Large intestine (tissue), 12 donors: ENCODE measurements at places on chromosomes 4 and X. TPM values are rescaled to one million over a fixed set of nuclear protein-coding genes. Genes with fewer than 3 reads are reported as not detected.

DNA sequence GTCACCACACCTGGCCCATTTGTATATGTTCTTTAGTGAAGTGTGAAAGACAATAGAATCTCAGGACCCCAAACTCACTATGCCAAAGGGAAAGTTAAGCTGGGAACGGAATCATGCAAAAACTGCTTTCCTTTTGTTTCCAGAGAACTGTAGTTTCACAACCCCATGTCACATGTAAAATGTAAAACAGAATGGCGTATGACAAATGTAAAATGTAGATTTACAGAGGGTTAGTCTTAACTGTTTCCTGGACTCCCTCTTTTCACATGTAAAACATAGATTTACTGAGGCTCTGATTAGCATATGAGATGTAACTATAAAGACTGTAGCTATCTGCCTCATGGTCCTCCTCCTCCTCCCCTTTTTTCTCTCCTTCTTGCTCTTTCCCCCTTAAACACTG is 66.3 kb downstream of the ABLIM2 start:
- no peak for DNase-seq
- no peak overlapping the region for H3K4me3 ChIP-seq
- no peak overlapping the region for H3K27ac ChIP-seq
- no peaks in the 10 kb centered on the region for H3K4me1 ChIP-seq
- no peaks in the 10 kb centered on the region for H3K36me3 ChIP-seq

GRCh38 chr4:18734405-18734804 is 712.9 kb upstream of the LCORL start:
- no peak overlapping the region for H3K4me3 ChIP-seq
- no peaks in the 10 kb centered on the region for H3K36me3 ChIP-seq
- H3K4me1 ChIP-seq = no peaks in the 10 kb centered on the region
- DNase-seq = no peak
- no peak overlapping the region for H3K27ac ChIP-seq

MAGEA10 gene
- 0.06 TPM for polyA plus RNA-seq

SYN1 gene
- polyA plus RNA-seq = 5.7 TPM

CT47A7 gene
- polyA plus RNA-seq = not detected

- no peaks in the 10 kb centered on the region for H3K36me3 ChIP-seq
- no peak for DNase-seq
- no peak overlapping the region for H3K4me3 ChIP-seq
- no peaks in the 10 kb centered on the region for H3K27me3 ChIP-seq
These were observed 298.8 kb downstream of the TEX13A start for GRCh38 chrX:104921584-104922205.

DNA sequence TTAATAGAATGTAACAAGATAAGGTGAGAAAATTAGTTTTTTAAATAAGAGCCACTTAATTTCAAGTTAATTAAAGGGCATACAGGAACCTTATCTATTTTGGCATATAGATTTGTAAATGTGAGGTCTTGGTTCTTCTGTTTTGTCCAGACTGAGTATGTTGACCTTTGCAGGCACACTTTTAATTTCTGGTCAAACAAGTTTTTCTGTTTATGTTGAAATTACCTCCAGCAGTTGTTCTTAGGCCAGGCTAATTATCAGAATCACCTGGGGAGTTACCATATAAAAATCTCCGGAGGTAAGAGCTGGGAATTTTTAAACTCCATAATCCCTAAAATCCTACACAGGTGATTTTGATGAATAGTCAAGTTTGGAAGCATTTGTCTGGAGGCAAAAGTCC is 227.4 kb upstream of the ANKRD50 start:
- no peak overlapping the region for H3K27ac ChIP-seq
- no peaks in the 10 kb centered on the region for H3K36me3 ChIP-seq
- no peak overlapping the region for H3K4me3 ChIP-seq
- H3K27me3 ChIP-seq = no peaks in the 10 kb centered on the region
- no peaks in the 10 kb centered on the region for H3K4me1 ChIP-seq
- DNase-seq = no peak

GRCh38 chrX:133749370-133749769 is 236.0 kb downstream of the GPC3 start:
- H3K27ac ChIP-seq = no peak overlapping the region
- no peak for DNase-seq
- H3K4me3 ChIP-seq = no peak overlapping the region
- no peaks in the 10 kb centered on the region for H3K36me3 ChIP-seq

- no peak for DNase-seq
- no peaks in the 10 kb centered on the region for H3K4me1 ChIP-seq
- H3K27me3 ChIP-seq = peaks cover 72% of the 10 kb centered on the region
- no peaks in the 10 kb centered on the region for H3K36me3 ChIP-seq
- H3K27ac ChIP-seq = no peak overlapping the region
These were observed 423 bp downstream of the CRMP1 start for GRCh38 chr4:5892323-5893003.

ZNF275 gene
- polyA plus RNA-seq = 9.7 TPM

SUPT20HL2 gene
- 0.04 TPM for polyA plus RNA-seq

DNA sequence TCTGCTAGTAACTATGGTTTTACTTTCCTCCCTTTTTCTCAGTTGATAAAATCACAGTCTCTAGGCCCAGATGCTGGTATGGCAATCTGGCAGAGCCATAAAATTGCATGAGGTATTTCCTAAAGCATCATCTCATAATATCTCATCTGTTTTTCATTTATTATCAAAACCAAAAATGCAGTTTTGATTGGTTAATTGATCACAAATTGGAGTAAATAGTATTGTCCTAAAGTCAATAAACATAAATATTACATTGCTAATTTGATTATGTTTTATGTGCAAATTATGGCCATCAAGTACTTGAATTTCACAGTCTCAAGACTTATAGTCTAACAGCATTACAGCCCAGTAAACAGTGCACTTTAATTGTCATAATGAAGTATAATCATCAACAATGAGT is 2365.6 kb downstream of the ARAP2 start:
- no peak for DNase-seq
- no peak overlapping the region for H3K27ac ChIP-seq
- no peaks in the 10 kb centered on the region for H3K27me3 ChIP-seq
- no peaks in the 10 kb centered on the region for H3K4me1 ChIP-seq

MID1 gene
- 11.1 TPM for polyA plus RNA-seq

DNA sequence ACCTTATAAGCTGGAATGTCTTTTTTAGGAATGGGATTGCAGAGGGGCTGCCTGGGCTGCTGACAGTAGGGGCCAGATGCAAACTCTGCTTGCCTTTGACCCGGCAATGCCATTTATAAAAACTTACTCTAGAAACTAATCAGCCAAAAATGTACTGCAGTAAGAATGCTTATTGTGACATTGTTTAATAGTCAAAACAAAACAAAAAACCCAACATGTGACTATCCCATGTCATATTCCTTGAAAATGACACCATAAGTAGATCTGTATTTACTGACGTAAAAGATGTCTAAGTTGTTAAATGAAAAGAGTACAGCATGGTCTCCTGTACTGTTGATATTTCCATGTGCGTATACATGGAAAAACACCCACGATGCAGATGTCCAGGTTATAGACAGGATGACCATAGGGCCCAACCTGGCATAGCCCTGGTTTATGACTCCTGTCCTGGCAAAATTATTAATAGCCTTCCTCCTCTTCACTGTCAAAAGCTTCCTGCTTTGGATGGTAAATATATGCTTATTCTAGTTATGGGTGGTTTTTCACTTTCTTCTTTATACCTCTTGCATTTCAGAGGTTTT is 138.9 kb downstream of the PTTG2 start:
- no peaks in the 10 kb centered on the region for H3K4me1 ChIP-seq
- H3K4me3 ChIP-seq = no peak overlapping the region
- H3K27ac ChIP-seq = no peak overlapping the region
- no peak for DNase-seq
- H3K36me3 ChIP-seq = peaks cover 44% of the 10 kb centered on the region
- H3K27me3 ChIP-seq = no peaks in the 10 kb centered on the region

- DNase-seq = no peak
- H3K4me1 ChIP-seq = no peaks in the 10 kb centered on the region
- H3K36me3 ChIP-seq = no peaks in the 10 kb centered on the region
- no peak overlapping the region for H3K4me3 ChIP-seq
- no peak overlapping the region for H3K27ac ChIP-seq
- no peaks in the 10 kb centered on the region for H3K27me3 ChIP-seq
These were observed 313.9 kb downstream of the TECRL start for GRCh38 chr4:64095398-64095797.

DNA sequence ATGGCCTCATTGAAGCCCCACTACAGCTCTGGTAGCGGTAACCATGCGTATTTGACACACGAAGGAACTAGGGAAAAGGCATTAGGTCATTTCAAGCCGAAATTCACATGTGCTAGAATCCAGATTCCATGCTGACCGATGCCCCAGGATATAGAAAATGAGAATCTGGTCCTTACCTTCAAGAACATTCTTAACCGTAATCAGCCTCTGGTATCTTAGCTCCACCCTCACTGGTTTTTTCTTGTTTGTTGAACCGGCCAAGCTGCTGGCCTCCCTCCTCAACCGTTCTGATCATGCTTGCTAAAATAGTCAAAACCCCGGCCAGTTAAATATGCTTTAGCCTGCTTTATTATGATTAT is 876 bp downstream of the HPRT1 start:
- no peaks in the 10 kb centered on the region for H3K4me1 ChIP-seq
- peak overlapping the region; percentile 54 for H3K4me3 ChIP-seq
- DNase-seq = no peak

DNA sequence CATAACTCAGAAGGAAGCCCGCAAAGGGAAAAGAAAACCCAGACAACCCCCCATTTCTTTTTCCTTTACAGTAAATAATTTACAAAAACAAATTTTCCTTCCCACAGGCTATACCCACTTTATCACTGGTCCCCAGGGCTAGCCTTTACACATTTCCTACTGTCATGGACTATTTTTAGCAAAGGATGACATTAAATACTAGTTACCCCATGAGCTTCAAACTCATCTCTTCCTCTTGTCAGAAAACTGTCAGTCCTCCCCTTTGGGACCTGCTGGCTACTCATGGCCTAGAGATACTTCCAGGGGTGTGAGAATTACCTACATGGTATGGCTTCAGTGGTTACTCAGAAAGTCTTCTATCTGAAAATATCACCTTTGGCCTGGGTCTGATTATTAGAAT is 11.9 kb downstream of the TSC22D3 start:
- no peaks in the 10 kb centered on the region for H3K27me3 ChIP-seq
- H3K4me1 ChIP-seq = no peaks in the 10 kb centered on the region
- no peak overlapping the region for H3K27ac ChIP-seq

- H3K27me3 ChIP-seq = no peaks in the 10 kb centered on the region
- H3K36me3 ChIP-seq = no peaks in the 10 kb centered on the region
- no peak overlapping the region for H3K4me3 ChIP-seq
These were observed 53.2 kb downstream of the SPRY1 start for GRCh38 chr4:123449780-123450179.

DNA sequence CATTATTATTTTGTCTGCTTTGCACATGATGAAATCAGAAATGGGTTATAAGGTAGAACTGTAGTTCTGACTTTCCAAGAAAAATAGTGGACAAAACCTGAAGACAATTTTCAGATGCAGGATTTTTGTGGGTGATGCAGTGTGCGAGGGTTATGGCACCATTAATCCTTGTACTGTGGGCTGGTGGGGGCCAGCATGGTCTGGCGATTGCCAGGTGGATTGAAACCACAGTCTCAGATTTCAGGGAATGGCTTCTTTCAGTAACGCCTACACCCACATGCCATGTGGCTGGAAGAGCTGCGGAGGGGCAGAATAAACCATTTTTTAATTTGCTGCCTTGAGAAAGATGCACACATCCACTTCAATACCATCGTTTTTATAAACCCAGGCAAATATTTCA is 150.5 kb downstream of the ARSF start:
- no peaks in the 10 kb centered on the region for H3K36me3 ChIP-seq
- H3K27me3 ChIP-seq = no peaks in the 10 kb centered on the region
- no peak overlapping the region for H3K27ac ChIP-seq

- H3K36me3 ChIP-seq = no peaks in the 10 kb centered on the region
- H3K27ac ChIP-seq = no peak overlapping the region
- no peak overlapping the region for H3K4me3 ChIP-seq
- H3K4me1 ChIP-seq = no peaks in the 10 kb centered on the region
- no peak for DNase-seq
These were observed 320.0 kb downstream of the IDS start for GRCh38 chrX:149185087-149185486.

DNA sequence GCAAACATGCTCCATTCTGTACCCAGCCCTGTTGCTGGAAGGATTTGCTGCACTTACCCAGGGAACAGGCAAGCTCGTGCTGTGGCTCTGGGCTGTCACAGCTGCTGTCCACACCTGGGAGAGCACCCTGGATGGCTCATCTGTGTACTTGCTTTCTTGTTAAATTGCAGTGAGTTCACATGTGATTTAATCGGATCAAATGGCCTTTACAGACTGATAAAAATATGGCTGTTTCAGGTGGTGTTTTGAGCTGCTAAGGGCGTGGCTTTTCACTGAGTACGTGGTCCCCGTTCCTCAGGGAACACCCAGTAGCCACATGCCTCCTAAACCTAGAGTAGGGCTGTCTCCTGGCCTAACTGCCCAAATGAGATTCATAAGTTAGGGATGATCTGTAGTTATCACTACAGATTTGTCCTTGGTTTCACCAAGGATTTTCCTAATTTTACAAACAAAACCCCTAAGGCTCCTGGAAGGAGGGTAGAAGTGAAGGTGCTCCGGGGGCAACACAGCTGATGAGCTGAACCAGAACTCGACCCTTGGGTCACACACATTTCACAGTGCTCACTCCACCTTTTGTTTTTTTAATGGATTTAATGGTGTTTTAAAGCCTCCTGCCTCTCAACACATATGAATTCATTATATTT is 13.7 kb downstream of the KLKB1 start:
- no peaks in the 10 kb centered on the region for H3K36me3 ChIP-seq
- DNase-seq = no peak
- no peak overlapping the region for H3K4me3 ChIP-seq

GRCh38 chr4:142598132-142598531 is 248.0 kb downstream of the INPP4B start:
- H3K27me3 ChIP-seq = no peaks in the 10 kb centered on the region
- no peaks in the 10 kb centered on the region for H3K36me3 ChIP-seq
- DNase-seq = no peak
- no peak overlapping the region for H3K27ac ChIP-seq

L1CAM gene
- 22.5 TPM for polyA plus RNA-seq

DNA sequence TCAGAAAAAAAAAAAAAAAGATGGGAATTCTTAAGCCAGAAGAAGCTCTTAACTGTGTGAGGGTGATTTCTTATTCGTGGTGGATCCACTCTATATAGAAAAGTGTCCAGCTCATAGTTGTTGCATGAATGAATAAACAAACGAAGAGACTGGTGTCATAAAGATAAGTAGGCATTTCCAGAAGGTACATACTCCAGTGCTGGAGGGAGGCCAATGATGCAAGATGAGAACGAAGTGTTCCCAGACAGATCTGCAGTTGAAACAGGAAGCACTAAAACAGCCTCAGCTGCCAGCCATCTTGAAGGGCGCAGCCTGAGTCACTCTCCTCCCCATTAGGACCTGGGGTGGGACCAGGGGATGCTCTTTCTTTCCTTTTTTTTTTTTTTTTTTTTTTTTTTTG is 47.4 kb upstream of the HOPX start:
- peak; percentile 83 for DNase-seq
- H3K4me3 ChIP-seq = no peak overlapping the region
- H3K36me3 ChIP-seq = no peaks in the 10 kb centered on the region
- H3K4me1 ChIP-seq = peaks cover 16% of the 10 kb centered on the region
- no peaks in the 10 kb centered on the region for H3K27me3 ChIP-seq
